Left colon (tissue), 2 donors: ENCODE measurements at places on chromosomes 7 and 10. TPM values are rescaled to one million over a fixed set of nuclear protein-coding genes. Genes with fewer than 3 reads are reported as not detected.

Gene SPOCK2
- total RNA-seq = 2.3 TPM

DNA sequence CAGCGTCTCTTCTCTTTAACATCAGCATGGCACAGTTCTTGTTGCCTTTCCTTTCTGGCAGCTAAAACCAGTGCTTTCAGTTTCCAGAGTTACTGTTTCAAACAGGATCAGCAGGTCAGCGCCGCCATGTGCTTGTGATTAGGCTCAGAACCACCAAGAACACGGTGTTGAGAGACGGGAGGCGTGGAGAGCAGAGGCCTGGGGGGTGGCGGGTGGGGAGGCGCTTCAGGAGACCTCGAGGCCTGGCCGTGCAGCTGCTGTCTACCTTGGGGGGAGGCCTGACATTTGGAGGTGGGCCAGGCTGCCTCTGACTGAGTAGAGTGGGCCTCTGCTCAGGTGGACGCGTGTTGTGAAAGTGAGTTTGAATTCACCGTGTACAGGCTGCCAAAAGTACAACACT lies 22.0 kb downstream of the PFKFB3 start:
- DNase-seq = no peak

GRCh38 chr10:84946904-84947303 lies 618.5 kb downstream of the CCSER2 start:
- no peak for DNase-seq

GRCh38 chr7:41970941-41971340 lies 266.1 kb downstream of the GLI3 start:
- DNase-seq = no peak

- DNase-seq = no peak
Measured at GRCh38 chr7:101632641-101633040, 3.5 kb upstream of the MYL10 start.

GRCh38 chr7:74453322-74454011 lies at the start of gene GTF2IRD1:
GTF2IRD1 (plus strand) TSS chr7:74453906; CDS start chr7:74508081, 54,175 bp downstream.
- DNase-seq = peak; percentile 78

- no peak for DNase-seq
Measured at GRCh38 chr10:38102880-38103279, 8.7 kb downstream of the ZNF37A start.

DNA sequence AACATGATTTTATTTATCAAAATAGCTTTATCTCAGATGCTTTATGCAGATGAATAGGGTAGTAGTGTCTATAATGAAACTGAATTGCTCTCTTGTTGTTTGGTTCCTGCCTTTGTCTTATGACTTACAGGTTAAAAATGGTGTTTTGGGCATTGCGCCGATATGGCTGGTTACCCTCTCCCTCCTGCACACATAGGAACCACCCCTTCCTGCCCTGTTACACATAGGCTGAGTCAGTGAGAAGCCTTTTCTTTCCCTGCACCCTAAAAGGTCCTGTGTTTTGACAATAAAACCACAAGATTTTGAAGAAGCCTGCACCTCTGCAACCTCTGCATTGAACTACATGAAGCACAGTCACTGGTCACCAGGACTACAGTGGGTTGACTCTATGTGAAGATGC lies 655.8 kb upstream of the ANKRD30A start:
- no peak for DNase-seq
